Putamen (tissue), 1 donor: ENCODE measurements at places on chromosomes 3 and 15.
A peak's percentile ranks its signal among the peaks of the same experiment; 100 is the strongest.

GRCh38 chr3:154059833-154060232 lies 61.4 kb upstream of the ARHGEF26 start:
- no peak for DNase-seq

DNA sequence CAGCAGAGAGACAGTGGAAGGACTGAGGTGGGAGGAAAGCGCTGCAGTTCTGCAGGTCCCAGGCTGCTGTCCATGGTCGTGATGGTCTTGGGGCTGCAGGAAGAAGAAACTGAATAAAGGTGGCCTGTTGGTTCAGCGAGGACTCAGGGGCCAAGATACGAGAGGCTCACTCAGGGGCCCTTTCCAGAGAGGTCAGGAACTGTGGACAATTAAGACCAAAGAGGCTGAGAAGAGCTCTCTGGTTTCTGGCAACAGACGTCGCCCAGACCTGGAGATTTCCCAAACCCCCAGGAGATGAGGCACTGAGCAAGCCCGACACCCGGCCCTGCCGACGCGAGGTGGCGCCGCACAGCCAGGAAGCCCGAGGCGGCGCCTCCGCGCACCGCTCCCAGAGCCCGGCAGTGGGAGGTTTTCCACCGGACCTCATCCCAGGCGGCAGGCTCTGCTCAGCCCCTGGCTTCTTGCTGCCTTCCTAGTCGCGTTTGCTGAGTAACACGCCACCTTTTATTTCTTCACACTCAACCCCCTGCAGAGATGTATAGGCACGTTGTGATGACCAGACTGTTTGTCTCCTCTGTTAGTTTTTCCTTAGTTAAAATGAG lies 56.4 kb upstream of the ARRDC4 start:
- DNase-seq, result peak; percentile 26

GRCh38 chr15:27683121-27683520 lies 416.0 kb downstream of the OCA2 start:
- peak; percentile 24 for DNase-seq

GRCh38 chr3:49788056-49788455 lies 1.7 kb upstream of the IP6K1 start:
- no peak for DNase-seq

DNA sequence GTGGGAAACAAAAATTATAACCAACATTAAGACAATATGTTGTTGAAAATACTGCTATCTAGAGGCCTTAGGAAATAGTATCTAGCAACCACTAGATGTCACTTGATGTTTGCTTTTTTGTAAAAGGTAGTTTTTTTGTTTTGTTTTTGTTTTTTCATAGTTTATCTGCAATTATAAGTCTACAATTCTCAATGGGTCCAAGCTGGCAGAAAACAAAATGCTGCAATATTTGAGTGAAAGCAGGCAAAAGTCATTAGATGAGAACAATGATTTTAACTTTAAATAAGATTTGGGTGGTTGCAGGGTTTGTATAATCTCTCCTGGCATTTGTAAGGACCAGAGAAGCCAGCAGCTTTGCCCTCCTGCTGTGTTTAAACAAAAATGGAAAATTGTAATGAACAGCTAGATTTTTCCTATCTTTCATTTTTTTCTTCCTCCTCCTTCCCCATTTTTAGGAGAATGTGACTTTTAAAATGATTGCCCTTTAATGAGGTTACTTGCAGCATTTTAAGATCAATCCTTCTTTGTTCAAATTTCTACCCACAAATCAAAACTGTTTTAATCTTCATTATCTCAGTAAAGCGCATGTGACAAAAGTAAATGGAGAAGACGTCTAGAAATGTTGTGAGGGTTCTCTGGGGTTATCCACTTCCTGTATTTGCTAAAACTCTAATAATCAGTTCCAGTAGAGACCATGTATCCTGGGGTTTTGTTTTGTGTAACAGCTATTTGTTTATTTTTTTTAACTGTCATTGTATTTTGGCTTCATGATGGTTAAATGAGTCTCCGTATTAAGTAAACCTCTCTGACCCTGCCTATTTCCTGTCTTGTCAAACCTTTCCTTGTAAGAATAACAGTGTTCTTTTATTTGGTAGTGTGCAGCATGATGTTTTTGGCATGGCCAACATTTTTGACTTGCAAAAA lies 27.3 kb downstream of the DUT start:
- peak; percentile 10 for DNase-seq

- no peak for DNase-seq
These were observed 159.5 kb downstream of the SQOR start for GRCh38 chr15:45794304-45794703.

GRCh38 chr15:96306321-96306720 lies 24.2 kb upstream of the NR2F2 start:
- no peak for DNase-seq

GRCh38 chr3:52434491-52435115 lies 10.3 kb downstream of the SEMA3G start:
- no peak for DNase-seq

DNA sequence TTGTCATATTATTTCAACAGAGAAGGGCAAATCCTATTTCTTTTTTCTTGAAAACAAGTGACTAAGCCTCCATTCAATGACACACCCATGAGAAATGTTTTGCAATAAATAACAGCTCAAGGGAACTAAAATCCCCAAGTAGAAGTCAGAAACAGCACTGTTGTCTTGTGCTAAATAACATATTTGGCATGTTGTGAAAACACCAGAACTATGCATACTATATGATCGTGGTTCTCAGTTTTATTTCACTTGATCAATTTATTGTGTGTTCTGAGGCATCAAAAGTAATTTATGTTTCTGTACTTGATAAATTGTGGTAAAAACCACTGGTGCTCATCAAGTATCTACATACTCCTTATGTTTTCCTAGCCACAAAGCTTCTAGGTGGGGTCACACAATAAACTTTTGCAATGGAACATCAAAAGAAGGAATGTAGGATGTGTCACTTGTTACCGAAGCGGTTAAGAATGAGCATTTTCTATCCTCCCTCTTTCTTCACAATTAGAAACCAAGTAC lies 691.7 kb upstream of the CBLB start:
- DNase-seq, result no peak

DNA sequence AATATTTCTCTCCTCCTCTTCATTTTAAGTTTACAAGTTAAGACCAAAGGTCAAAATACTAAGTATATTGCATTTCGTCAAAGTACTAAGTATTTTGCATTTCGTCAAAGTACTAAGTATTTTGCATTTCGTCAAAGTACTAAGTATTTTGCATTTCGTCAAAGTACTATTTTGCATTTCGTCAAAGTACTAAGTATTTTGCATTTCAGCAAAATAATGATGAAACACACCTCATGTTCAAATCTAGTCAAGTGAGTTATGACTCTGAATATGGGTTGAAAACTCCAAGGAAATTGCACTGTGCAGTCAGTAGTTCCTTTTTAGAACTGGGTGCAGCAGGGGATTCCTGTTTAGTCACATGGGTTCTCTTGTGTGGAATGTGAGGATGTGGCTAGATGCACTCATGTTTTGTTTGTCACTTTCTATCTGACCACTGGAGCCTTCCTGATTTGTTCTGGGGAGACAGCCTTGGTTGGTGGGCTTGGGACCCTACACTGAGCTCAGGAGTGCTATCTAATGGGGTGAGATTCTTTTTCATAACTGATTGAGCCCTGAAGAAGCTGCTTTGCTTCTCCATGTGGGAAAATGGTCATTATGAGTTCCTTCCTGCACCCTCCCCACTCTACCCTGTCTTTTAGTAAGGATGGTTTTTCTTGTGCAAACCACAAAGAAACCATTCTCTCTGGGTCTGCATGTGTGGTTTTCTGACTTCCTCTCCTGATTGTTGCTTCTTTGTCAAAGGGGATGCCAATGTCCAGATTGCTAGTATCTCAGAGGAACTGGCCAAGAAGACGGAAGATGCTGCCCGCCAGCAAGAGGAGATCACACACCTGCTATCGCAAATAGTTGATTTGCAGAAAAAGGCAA lies 73.4 kb downstream of the CCK start:
- no peak for DNase-seq

DNA sequence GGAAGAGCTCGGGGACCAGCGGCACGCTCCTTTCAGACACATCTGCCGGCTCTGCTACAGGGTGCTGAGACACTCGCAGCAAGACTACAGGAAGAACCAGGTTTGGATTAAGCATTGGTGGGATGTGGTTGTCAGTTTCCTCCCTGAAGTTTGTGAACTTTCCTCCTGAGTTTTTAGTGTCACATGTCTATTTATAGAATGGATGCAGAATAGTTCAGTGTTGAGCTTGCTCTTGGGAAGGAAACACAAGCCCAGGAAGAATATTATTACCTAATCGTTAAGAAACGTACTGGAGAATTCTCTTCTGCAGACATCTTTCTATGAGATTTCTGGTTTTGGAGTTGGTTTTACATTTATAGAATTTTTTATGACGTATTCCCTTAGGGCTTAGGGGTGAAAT lies 172.0 kb downstream of the ITPR1 start:
- no peak for DNase-seq

DNA sequence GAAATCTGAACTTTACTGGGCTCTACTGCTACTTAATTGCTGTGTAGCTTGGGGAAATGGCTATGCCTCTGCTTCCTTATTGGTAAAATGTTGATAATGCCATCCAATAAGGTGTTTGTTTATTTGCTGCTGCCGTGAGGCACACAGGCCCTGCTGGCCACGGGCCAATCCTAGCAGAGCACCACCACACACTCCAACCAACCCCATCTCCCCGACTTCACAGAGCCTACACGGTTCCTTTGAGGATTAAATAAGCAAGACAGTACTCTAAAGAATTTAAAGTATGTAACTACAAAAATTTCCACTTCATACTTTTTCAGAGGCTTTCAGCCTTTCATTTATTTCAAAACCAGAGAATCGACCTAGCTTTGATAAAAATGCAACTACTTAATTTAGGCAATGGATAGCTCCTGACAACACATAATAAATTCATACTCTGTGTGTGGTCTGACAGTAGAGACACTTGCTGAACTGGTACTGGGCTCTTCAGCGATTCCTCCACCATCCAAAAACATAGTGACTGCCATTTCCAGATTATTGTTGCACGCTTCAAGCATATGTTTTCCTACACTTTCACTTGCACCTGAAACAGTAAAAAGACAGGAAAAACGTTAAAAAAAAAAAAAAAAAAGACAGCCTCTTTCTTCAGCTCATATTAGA lies 25.3 kb downstream of the UBXN7 start:
- no peak for DNase-seq

DNA sequence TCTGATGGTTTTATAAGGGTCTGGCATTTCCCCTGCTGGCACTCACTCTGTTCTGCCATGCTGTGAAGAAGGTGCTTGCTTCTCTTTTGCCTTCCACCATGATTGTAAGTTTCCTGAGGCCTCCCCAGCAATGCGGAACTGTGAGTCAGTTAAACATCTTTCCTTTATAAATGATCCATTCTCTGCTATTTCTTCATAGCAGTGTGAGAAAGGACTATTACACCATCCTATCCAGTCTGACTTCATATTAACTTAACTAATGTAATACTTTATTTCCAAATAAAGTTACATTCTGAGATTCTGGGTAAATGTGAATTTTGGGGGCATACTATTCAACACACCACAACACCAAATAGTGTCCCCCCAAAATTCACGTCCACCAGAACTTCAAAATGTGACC lies 22.2 kb upstream of the MAP3K13 start:
- DNase-seq, result no peak

DNA sequence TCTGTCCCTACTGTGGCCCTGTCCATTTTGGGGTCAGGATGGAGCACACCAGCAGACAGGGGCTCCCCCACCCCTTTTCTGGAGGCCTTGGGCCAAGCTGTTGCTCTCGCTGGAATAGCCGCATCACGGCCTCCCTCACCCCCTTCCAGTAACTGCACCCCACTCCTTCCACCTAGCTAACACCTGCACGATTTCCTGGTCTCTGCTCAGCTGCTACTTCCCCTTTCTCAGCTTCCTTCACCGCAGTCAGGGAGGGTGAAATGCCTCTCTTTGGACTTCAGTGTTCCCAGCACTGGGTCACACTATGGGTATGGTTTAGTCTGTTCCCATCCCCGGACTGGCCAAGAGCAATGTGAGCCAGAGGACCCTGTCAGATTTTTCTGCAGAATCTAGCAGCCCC lies 400.2 kb downstream of the MCTP2 start:
- DNase-seq, result no peak

- no peak for DNase-seq
These were observed 34.8 kb downstream of the MINDY4B start for GRCh38 chr3:150870406-150870805.

- DNase-seq, result no peak
These were observed 220.3 kb downstream of the CACNA2D3 start for GRCh38 chr3:54342676-54343075.

GRCh38 chr15:101203607-101204189 lies 48.1 kb downstream of the CHSY1 start:
- no peak for DNase-seq

DNA sequence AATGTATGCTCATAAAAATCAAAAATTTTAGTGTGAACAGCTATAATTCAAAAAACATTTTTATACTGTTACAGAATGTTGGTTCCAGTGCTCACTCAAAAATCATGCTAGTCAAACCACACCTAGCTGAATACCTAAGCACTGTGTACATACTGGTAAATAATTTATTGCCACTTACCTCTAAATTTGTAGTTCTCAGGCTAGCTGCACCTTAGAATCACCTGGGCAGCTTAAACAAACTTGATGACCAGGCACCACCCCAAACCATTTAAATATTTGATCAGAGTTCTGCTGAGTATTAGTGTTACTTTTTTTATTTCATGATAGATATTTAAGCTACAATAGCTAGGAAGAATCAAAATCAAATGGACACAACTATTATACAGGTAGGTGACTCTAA lies 32.3 kb upstream of the TMCO5A start:
- no peak for DNase-seq

GRCh38 chr15:58929891-58930416 lies 3.5 kb downstream of the SLTM start:
- DNase-seq, result no peak

DNA sequence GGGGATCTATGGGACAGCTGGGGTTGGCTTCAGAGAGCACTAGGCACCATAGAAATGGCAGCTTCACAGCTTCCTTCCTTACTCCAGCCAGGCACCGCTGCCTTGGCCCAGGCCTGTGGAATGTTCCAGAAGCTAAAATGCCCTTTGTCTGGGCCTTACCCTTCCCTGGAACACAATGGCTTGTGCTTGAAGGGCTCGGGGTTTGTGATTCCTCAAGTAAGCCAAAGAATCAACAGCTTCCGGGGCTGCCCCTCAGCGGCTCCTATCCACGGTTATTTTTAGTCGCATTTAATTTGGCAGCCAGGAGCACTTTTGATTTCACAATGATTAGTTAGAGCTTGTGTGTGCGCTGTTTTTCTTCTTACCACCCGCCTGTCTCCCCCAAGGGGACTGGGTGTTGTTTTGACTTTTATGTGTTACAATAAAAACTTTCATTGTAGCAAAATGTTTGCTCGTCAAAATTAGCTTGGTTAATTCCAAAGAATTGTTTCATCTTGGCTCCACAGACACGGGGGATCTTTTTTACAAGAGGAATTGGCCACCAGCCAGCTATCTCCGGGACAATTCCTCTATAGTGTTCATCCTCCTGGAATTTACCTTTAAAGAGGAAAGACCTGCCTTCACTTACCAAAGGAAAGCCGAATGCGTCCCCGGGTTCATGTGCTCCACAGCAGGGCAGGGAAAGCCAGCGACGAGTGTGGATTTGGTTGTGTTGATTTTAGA lies 73.8 kb downstream of the TLE3 start:
- peak; percentile 14 for DNase-seq

GRCh38 chr3:143957453-143957852 lies 14.2 kb upstream of the DIPK2A start:
- DNase-seq, result no peak

GRCh38 chr3:97612632-97613031 lies 151.9 kb upstream of the ARL6 start:
- no peak for DNase-seq

GRCh38 chr15:64149893-64150578 lies 1.5 kb upstream of the SNX22 start:
- no peak for DNase-seq

- DNase-seq, result no peak
These were observed 62.2 kb downstream of the ABTB1 start for GRCh38 chr3:127734754-127735473.
